ENCODE measurements at places on chromosomes 4 and X.

DNA sequence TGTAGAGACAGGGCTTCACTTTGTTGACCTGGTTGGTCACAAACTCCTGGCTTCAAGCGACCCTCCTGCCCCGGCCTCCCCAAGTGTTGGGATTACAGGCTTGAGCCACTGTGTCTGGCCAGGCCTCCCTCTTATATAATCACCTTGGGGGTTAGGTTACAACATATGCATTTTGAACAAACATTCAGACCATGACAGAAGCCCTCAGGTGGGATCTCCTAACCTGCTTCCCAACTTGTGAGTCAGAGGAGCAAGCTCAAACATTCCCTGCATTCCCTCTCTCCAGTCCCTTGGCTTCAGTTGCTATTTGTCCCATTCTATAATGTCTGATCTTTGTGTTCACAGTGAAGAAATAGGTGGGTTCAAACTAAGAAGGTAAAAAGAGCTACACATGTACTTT is 76.5 kb upstream of the NRK start:
- DNase-seq, result no peak

DNA sequence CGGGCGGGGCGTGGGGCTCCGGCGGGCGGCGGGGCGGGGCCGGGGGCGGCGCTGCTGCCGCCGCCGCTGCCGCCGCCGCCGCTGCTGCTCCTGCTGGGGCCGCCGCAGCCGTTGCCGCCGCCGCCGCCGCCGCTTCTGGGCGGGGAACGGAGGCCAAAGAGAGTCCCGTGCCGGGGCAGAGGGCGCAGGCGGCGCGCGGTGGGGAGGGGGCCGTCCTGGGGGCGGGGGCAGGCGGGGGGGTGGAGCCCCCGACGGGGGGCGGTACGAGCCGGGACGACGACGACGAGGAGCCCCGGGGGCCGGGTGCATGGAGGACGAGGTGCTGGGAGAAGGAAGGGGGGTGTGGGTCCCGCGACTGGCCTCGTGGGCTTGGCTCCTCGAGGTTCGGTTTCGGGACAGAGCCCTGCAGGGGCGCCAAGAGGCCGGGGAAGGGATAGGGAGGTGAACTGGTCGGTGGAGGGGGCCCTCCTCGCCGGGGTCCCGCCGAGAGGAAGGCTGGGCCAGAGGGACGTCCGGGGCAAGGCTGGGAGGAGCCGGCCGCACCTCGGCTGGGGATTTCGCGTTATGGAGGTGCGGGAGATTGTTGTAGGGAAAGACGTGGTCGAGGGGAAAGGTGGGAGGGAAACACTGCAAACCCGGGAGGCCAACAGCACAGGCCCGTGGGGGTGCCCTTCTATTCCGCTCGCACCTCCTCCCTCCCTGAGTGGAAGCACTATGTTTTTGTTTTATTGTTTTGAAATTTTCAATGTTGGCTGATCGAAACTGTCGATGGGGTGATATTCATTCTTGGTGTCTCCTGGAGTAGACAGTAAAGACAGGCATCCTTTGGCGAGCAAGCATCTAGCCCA is 1.9 kb downstream of the BCORL1 start:
- DNase-seq, result no peak

DNA sequence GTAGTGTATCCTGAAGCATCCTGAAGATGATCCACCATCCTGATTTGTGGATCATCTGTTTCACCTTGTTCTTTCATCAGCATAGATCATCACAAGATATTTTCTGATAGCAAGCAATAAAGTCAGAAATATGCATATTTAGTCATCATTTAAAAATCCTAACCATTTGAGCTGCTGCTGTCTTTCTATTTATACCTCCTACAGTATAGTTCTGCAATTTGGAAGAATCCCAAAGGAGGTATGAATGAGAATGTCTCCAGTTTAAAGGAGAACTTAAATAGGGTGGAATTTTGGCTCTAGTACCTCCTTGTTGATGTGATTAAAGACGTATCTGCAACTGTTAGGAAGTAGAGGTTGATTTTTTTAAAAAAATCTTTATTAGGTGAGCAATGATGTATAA is 7.6 kb downstream of the SLC25A14 start:
- DNase-seq, result no peak

DNA sequence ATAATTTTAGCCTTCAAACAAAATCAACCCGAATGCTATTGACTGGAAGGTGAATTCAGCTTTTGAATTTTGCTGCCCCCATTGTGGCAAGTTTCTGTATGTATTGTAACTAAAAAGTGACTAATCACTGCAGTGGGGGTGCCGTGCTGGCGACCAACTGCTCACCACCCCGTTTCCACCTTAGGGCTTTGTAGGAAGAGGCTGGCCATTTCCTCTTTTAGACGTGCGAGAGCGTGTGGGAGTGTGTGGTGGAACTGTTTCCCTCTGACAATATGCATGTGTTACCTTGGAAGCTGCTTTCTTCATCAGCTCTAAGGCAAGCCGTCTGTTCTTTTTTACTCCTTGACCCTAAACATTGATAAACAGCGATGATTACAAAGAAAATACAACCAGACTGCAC is 78.8 kb downstream of the SEL1L3 start:
- DNase-seq, result no peak

- no peak for DNase-seq
Measured at GRCh38 chrX:1493877-1494510, 41.3 kb upstream of the ASMTL start.

DNA sequence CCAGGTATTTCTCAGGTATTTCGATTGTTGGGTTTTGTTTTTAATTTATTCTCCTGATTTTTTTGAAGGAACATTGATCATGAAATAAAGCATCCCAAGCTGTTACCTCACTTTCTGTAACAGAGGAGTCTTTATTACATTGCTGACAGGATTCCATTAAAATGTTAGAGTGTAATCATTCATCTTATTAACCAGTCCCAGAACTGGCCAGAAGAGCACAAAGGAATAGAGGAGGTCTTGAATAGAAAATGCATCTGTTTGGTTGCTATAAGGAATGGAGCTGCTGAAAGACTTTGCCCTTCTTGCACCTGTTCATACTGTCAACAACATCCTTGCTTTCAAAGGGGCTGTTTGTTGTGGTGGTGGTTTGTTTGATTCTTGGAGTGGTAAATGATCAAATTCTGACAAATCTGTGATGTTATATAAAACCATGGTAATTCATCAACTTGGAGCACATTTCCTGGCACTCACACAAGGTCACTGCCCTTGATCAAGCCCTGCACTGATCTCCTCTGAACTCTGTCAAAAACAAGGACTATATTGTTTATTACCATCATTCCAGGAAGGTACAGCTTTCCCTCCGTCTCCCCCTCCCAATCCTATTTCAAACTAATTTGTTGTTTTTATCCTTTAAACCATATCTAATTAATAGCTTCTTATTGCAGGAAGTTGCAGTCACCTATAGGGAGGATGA is 215.8 kb downstream of the PCDH19 start:
- DNase-seq, result no peak

DNA sequence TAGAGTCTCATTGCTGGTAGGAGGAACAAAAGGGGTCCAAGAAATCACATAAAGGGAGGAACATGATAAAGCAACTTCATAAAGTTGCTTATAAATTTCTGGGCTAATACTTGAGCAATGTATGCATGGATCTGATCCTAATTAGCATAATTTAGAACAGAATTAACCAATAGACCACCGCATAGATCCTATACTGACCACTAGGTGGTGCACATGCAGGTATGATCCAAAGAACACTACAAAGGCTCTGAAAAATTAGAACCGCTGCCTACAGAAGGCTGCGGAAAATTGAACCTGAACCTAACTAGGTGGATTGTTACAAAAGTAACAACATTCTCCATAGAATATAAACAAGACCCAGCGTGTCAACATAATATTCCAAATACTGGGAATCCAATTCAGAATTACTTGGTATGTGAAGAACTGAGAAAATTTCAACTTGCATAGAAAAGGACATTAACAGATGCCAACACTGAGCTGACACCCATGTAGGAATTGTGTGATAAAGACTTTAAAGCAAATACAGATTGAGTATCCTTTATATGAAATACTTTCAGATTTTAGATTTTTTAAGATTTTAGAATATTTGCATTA is 23.3 kb downstream of the BRCC3 start:
- no peak for DNase-seq

DNA sequence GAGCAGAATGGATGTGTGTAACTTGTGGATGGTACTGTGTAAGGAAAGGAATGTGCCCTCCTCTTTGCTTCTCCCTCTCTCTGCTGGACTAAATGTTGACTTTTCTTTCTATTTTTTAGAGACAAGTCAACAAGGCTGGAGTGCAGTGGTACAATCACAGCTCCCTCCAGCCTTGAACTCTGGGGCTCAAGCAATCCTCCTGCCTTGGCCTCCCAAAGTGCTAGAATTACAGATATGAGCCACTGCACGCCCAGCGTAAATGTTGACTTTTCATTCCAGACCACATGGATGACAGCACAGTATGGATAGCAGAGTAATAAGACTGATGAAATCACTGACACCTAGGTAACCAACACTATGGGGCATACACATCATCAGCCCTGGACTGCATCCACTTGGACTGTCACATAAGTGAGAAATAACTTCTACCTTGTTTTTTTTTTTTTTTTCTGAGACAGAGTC is 5.1 kb upstream of the RPS3A start:
- DNase-seq, result no peak

DNA sequence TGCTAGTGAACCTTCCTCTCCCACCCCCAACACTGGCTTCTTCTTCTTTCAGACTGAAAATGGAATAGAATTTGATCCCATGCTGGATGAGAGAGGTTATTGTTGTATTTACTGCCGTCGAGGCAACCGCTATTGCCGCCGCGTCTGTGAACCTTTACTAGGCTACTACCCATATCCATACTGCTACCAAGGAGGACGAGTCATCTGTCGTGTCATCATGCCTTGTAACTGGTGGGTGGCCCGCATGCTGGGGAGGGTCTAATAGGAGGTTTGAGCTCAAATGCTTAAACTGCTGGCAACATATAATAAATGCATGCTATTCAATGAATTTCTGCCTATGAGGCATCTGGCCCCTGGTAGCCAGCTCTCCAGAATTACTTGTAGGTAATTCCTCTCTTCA is 14.7 kb downstream of the TNMD start:
- no peak for DNase-seq

DNA sequence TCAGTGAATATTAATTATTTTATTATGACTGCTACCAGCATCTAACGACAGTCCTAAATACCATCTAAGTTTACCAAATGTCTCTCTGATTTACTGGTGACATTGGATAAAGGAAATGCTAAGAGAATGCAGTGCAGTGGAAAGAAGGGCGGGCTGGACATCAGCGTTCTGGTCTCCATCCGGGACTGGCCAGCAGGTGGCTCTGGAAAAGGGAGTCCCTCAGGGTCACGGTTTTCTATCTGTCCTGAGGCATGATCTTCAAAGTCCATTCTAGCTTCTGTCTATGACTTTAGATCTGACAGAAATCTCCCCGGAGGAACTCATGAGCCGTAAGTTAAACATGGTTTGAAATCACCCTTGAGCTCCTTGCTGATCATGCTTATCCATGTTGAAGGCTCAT is 3.3 kb downstream of the TRIM2 start:
- DNase-seq, result no peak

DNA sequence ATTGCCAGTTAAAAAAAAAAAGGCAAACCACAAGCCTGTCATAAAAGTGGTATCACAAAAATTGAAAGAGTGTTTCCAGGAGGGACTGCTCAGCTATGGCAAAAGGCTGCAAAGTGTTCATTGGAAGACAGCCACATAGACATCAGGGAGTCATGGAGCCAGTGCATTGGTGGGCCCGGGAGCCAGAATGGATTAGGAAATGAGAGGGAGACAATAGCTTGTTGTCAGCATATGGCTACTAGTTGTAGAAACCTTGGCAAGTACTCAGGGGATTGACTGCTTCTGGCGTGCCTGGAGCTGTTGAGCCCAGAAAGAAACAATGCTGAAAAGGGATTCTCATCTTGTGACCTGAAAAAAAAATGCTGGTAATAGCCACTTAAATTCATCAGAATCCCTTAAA is 5.0 kb downstream of the GAR1 start:
- DNase-seq, result no peak

- no peak for DNase-seq
Measured at GRCh38 chr4:74768857-74769525, 25.3 kb downstream of the BTC start.

- DNase-seq, result no peak
Measured at GRCh38 chr4:8502836-8503585, 62.4 kb downstream of the TRMT44 start.

- DNase-seq, result no peak
Measured at GRCh38 chr4:126124818-126125217, 810.1 kb downstream of the FAT4 start.

GRCh38 chr4:182643801-182644682 is 273.1 kb downstream of the DCTD start:
- DNase-seq, result no peak

GRCh38 chrX:143788265-143788664 is 67.7 kb upstream of the SPANXN2 start:
- DNase-seq, result no peak

- no peak for DNase-seq
Measured at GRCh38 chr4:164716901-164717300, 37.0 kb upstream of the SMIM31 start.

GRCh38 chr4:31983677-31984076 is 1263.5 kb downstream of the PCDH7 start:
- no peak for DNase-seq

DNA sequence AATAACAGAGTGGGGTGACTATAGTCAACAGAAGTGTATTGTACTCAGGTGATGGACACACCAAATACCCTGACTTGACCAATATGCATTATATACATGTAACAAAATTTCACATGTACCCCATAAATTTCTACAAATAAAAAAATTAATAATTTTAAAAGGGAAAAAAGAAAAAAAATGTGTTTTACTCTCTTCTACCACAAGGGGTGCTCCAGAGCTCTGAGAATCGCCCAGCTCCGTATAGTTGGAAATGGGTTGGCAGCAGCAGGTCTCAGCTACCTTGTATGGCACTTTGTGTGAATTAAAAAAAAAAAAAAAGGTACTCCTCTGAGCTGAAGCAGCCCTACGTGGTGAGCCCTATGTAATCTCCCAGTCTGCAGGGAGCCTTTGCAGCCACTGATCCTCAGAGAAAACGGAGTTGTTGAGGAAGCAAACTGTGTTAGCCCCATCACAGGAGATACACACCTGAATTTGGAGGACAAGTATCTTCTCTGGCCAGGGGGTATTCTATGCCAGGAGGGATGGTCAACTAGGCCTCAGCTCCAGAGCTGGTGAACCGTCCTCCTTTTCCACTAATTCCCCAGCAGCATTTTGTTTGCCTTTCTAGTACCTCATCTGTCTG is 17.2 kb upstream of the POLA1 start:
- no peak for DNase-seq

DNA sequence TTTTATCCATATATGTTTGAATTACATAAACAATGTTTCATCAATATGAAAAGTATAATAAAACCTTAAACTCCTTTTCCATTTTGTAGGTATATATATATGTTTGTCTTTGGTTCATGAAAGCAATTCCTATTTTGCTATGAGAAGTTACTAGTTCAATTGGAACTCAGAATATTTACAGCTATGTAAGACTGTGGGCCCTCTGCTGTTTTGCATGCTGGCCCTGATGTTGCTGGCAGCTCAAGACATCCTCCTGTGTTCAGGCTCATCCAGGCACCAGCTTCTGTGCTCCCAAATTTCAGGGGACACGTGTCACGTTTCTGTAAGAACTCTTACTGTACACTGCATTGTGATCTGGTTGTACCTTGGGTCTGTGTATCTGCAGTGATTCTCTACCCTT is 38.7 kb upstream of the OTUD4 start:
- DNase-seq, result no peak

- no peak for DNase-seq
Measured at GRCh38 chr4:130712038-130712437, 1616.1 kb downstream of the C4orf33 start.

- DNase-seq, result no peak
Measured at GRCh38 chr4:118921786-118922185, 33.1 kb downstream of the SYNPO2 start.

Data from stimulated activated CD4-positive, alpha-beta T cell treated with anti-CD3 and anti-CD28 coated beads, Interleukin-1b, Interleukin-23, amount 100 ng/mL, for 1 hour (primary cell).